ENCODE measurements at places on chromosomes 16 and 17. TPM values are rescaled to one million over a fixed set of nuclear protein-coding genes. Genes with fewer than 3 reads are reported as not detected.

The SPATA32 gene
- total RNA-seq: not detected

The ACSM3 gene
- total RNA-seq: not detected

The LHX1 gene
- total RNA-seq: not detected

The NAE1 gene
- 31.5 TPM for total RNA-seq

The SLFN14 gene
- not detected for total RNA-seq

The WNK4 gene
- not detected for total RNA-seq

DNA sequence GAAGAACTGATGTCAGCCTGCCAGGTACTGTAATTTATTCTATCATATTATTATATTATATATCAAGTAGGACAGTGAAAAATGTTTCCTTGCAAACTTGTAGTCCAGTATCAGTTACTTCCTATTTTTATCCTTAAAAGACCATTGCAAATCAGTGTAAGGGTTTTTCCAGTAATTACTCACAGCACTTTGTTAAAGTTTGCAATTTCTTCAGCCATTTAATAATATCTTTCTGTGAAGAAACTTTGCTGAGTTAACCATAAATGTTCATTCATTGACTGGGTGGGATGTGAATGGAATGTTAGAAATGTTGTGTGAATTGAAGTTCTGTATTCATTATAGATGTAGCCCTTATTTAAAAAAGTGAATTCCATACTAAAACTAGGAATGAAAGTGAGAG is 26.7 kb downstream of the HAPSTR1 start:
- no peak overlapping the region for H3K27ac ChIP-seq
- H3K27me3 ChIP-seq: no peaks in the 10 kb centered on the region
- no peak overlapping the region for H3K4me3 ChIP-seq
- DNase-seq: no peak
- H3K4me1 ChIP-seq: peaks cover 76% of the 10 kb centered on the region

GRCh38 chr17:63476459-63476853 is 405 bp upstream of the ACE start:
- DNase-seq: no peak
- peak overlapping the region; percentile 53 for H3K4me3 ChIP-seq
- H3K36me3 ChIP-seq: no peaks in the 10 kb centered on the region
- H3K4me1 ChIP-seq: peaks cover 15% of the 10 kb centered on the region
- peak overlapping the region; percentile 55 for H3K27ac ChIP-seq

DNA sequence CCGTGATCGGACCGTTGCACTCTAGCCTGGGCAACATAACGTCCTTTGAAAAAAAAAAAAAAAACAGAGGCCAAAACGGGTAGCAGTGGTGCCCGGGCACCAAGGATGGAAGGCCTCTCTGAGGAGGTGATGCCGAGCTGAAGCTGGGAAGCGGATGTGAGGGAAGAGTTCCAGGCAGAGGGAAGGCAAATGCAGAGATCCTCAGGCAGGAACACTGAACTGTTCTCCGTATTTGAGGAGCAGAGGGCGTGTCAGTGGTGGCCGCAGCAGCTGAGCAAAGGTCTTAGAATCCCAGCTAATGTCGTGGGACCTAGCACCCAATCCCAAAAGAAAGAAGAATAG is 656 bp upstream of the KCTD13 start:
- peak overlapping the region; percentile 75 for H3K4me3 ChIP-seq
- no peak for DNase-seq
- no peaks in the 10 kb centered on the region for H3K36me3 ChIP-seq
- peak overlapping the region; percentile 90 for H3K27ac ChIP-seq

DNA sequence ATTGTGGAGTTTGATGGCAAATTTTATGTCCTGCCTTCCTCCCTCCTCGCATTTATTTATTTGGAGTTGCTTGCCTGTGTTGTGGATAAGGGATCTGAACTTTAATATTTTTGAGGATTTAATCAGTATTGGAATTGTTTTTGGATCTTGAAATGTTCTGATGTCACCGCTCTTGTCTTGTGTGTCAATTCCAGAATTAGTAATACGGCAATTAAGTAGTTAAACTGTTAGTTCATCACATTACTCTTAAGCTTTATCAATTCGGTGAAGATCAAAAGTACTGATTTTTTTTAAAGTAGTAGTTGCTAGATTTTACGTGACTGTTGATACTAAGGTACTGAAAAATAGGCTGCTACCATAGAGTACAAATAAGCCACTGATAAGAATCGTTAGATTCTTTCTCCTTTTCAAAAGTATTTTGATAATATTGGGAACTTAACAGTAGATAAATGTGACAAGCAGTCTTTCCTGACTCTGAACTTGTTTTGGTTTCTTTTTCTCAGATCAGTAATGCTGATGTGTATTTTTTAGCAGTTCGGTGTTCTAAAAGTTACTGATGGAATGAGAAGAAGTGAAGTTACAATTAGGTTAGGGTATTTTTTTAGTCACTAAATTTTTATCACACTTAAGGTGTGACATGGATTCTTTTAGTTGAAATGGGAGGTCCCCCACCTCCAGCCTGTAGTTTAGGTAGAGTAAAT is 2.0 kb downstream of the RBBP6 start:
- H3K4me1 ChIP-seq: peaks cover 43% of the 10 kb centered on the region
- no peak for DNase-seq
- peaks cover 3% of the 10 kb centered on the region for H3K36me3 ChIP-seq

DNA sequence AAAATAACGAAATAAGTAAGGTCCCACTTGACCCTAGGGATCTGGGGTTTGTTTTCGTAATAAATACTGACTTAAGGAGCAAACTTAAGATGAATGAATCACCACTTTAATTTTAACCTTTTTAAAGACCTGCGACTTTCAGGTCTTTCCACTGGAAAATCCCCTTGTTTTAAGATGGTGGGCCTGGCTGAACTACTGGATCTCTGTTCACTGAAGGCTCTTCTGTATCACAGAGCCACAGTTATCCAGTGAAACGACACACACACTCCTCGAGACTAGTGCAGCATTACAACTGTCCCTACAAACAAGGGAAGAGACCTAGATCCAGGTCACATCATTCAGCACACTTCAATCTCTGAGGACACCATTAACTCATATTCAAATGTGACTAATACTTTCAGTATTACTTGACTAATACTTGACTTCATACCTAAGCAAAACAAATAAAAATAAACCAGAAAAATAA is 299.0 kb downstream of the CEP112 start:
- H3K27me3 ChIP-seq: no peaks in the 10 kb centered on the region
- no peaks in the 10 kb centered on the region for H3K4me1 ChIP-seq
- no peak for DNase-seq
- H3K4me3 ChIP-seq: no peak overlapping the region
- H3K36me3 ChIP-seq: no peaks in the 10 kb centered on the region

GRCh38 chr17:82917699-82918345 is 78.0 kb upstream of the ZNF750 start:
- H3K27me3 ChIP-seq: no peaks in the 10 kb centered on the region
- H3K4me1 ChIP-seq: peaks cover 11% of the 10 kb centered on the region
- no peaks in the 10 kb centered on the region for H3K36me3 ChIP-seq
- no peak for DNase-seq
- no peak overlapping the region for H3K27ac ChIP-seq

DNA sequence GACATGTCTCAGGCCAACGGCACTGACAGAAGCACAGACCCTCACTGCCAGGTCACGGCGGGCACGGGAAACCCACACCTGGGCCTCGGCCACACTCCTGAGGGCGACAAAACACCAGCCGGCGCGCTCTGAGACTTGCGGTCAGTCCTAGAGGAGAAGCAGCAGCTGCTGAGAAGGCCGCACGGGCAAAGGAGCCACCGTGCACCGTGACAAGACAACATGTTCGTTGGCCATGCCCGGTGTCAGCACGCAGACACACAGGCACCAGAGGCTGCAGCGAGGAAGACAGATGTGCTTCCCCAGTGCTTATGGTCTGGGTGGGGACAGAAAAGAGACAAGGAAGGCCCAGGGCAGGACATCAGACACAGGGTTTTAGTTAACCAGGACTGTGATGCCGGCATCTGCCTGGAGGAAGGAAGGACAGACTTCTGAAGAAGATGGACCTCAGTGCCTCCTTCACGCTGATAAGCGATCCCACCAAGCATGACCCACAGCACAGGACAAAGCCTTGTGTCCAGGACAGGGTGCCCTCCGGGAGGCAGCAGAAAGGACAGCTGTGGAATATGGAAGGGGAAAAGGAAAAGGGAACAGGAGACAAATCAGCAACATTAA is 84.0 kb downstream of the ANKRD11 start:
- H3K27ac ChIP-seq: peak overlapping the region; percentile 65
- no peak overlapping the region for H3K4me3 ChIP-seq
- DNase-seq: peak; percentile 91
- H3K27me3 ChIP-seq: no peaks in the 10 kb centered on the region
- no peaks in the 10 kb centered on the region for H3K36me3 ChIP-seq

DNA sequence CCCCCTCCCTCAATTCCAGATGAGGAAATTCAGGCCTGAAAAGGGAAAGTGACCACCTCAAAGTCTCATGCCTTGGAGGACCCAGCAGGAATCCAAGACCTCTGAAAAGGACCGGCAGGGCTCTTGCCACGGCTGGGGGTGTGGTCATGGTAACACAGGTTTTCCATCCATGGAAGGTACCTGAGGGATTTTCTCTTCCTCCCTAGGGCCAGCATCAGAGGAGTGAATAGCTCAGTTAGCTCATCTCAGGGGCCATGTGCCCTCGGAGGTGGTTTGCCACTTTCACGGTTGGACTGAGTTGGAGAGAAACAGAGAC is 1.3 kb downstream of the CIITA start:
- H3K27me3 ChIP-seq: peaks cover 21% of the 10 kb centered on the region
- H3K36me3 ChIP-seq: no peaks in the 10 kb centered on the region
- peak overlapping the region; percentile 60 for H3K4me3 ChIP-seq
- peaks cover 22% of the 10 kb centered on the region for H3K4me1 ChIP-seq
- DNase-seq: no peak
- peak overlapping the region; percentile 45 for H3K27ac ChIP-seq

- H3K4me3 ChIP-seq: no peak overlapping the region
- DNase-seq: no peak
- no peaks in the 10 kb centered on the region for H3K27me3 ChIP-seq
- no peak overlapping the region for H3K27ac ChIP-seq
Measured at GRCh38 chr17:81315129-81315884, 20.2 kb upstream of the SLC38A10 start.

- H3K4me3 ChIP-seq: no peak overlapping the region
- DNase-seq: no peak
- peaks cover 11% of the 10 kb centered on the region for H3K4me1 ChIP-seq
Measured at GRCh38 chr16:31474173-31474714, 2.3 kb downstream of the TGFB1I1 start.

DNA sequence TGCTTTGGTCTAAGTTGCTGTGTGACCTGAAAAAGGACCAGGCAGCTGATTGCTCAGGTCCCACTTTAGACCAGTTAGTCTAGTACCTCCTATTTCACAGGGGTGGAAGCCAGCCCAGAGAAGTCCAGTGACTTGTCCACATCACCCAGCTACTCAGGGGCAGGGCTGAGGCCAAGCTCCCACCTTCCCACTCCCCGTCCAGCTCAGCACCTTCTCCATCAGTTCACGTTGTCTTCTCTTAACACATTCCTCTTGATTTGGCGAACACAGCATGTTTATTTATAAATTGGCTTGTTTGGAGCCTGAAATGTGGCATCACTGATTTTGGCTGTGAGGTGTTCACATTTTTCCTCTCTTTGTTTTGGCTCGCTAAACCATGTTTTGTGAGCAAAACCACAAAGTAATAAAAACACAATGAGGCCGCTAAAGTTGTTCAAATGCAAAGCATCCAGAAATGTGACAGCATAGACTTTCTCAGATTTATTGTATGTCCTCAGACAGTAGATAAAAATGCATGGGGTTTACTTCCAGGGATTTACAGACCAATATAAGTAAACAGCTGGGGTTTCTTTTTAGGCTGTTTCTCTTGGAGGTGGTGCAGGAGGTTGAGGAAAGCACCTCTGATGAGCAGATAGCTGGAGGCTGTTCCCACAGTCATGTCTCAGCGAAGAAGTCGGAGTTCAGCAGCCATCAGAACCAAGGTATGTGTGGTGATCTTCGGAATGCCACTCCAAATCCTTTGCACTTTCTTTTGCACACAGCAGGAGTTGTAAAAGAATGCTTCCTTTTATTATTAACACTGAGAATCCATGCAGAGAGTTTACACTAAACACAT is 88.4 kb downstream of the PLXDC1 start:
- H3K4me3 ChIP-seq: no peak overlapping the region
- H3K27me3 ChIP-seq: no peaks in the 10 kb centered on the region
- H3K36me3 ChIP-seq: no peaks in the 10 kb centered on the region

DNA sequence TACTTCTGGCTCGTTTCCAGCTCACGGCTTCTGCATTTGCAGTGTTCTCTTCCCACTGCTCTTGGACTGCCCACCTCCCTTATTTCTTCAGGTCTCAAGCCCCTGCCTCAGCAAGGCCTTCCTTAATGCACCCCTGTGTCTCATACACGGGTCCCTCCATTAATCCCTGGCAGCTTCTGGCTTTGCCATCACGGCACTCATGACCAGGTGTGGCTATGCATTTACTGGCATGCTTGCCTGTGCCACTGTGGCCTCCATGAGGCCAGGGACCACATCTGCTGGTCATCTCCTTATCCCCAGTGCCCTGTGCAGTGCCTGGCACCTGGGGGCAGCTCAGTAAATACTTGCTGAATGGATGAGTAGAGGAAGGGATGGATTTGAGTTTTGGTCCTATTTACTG is 114.1 kb downstream of the C16orf78 start:
- no peak overlapping the region for H3K4me3 ChIP-seq
- peaks cover 20% of the 10 kb centered on the region for H3K4me1 ChIP-seq
- no peaks in the 10 kb centered on the region for H3K36me3 ChIP-seq
- no peaks in the 10 kb centered on the region for H3K27me3 ChIP-seq
- no peak overlapping the region for H3K27ac ChIP-seq

- peak overlapping the region; percentile 97 for H3K27ac ChIP-seq
- no peaks in the 10 kb centered on the region for H3K36me3 ChIP-seq
- peaks cover 47% of the 10 kb centered on the region for H3K4me1 ChIP-seq
- no peak overlapping the region for H3K4me3 ChIP-seq
Measured at GRCh38 chr17:81939218-81939617, 2.1 kb upstream of the PYCR1 start.

DNA sequence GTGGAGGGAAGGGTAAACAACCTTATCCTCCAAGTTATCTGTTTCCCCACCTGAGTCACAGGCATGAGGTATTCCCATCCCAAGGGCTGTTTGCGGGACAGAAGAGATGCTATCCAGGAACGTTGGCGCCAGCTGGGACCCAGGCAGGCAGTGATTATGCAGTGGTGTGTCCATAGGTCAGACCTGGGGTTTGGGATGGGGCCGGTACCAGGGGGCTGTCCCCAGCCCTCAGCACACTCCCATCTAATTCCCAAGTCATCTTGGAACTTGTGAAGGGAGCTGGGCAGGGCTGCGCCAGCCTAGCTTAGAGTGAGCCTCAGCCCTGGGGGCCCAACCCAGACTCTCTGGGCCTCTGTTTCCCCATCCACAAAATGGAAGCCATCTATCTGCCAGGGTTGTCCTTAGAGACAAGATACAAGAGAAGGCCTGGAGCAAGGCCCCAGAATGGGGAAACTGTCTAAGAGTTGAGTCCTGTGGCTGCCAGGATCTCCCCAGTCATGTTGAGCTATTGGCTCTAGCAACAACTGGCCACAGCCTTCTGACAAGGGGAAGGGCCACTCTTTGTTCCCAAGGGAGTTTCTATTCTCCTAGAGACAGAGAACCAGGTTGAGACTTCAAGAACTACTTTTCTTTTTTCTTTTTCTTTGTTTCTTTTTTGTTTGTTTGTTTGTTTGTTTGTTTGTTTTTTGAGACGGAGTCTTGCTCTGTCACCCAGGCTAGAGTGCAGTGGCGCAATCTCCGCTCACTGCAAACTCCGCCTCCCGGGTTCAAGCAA is 9.8 kb upstream of the JUP start:
- DNase-seq: no peak
- H3K27ac ChIP-seq: no peak overlapping the region
- H3K27me3 ChIP-seq: no peaks in the 10 kb centered on the region
- peaks cover 9% of the 10 kb centered on the region for H3K4me1 ChIP-seq
- H3K36me3 ChIP-seq: no peaks in the 10 kb centered on the region
- no peak overlapping the region for H3K4me3 ChIP-seq

Data from gastrocnemius medialis (tissue), 4 donors.